NCI-H1105 treated with DMSO at 0.1 percent for 48 hours (cell line): ENCODE measurements at places on chromosomes 3 and 15.

GRCh38 chr15:36232491-36232890, 346.9 kb upstream of the CDIN1 start:
- no peak for DNase-seq

GRCh38 chr3:78086150-78086549, 1046.3 kb downstream of the ROBO2 start:
- no peak for DNase-seq

GRCh38 chr3:167394003-167394402, 13.9 kb upstream of the ZBBX start:
- DNase-seq, result no peak

DNA sequence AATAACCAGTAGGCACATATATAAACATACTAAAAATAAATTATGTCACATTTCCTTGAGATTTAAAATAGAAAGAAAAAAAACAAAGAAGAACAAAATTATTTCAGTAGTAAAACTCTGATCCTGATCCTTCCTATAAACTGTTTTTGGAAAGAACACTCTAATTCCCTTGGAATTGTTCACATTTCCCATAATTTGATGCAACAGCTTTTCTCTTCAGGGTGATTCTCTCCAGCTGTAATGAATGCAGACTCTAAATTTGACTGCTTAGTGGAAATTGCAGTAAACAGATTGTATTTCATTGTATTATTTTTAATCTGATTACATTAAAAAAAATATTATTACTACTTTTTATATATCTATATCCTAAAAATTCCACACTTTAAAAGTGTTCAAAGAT, 70.2 kb upstream of the ABI3BP start:
- no peak for DNase-seq

GRCh38 chr15:75249726-75250125, 8.4 kb upstream of the GOLGA6C start:
- no peak for DNase-seq

GRCh38 chr3:34920806-34921205, 718.5 kb upstream of the ARPP21 start:
- no peak for DNase-seq

GRCh38 chr3:189267981-189268613, 96.3 kb downstream of the TPRG1 start:
- no peak for DNase-seq

- peak; percentile 29 for DNase-seq
Observed at GRCh38 chr15:59501597-59501996, 63.6 kb downstream of the FAM81A start.

GRCh38 chr3:178084938-178085816, 451.1 kb upstream of the KCNMB2 start:
- peak; percentile 99 for DNase-seq

- DNase-seq, result peak; percentile 5
Observed at GRCh38 chr15:52180196-52180835, 10.9 kb downstream of the GNB5 start.

- DNase-seq, result no peak
Observed at GRCh38 chr3:56926243-56926946, 124.6 kb upstream of the ARHGEF3 start.

GRCh38 chr3:65633018-65633638, 405.6 kb downstream of the MAGI1 start:
- no peak for DNase-seq

GRCh38 chr15:70037292-70037640, 60.5 kb downstream of the TLE3 start:
- no peak for DNase-seq

DNA sequence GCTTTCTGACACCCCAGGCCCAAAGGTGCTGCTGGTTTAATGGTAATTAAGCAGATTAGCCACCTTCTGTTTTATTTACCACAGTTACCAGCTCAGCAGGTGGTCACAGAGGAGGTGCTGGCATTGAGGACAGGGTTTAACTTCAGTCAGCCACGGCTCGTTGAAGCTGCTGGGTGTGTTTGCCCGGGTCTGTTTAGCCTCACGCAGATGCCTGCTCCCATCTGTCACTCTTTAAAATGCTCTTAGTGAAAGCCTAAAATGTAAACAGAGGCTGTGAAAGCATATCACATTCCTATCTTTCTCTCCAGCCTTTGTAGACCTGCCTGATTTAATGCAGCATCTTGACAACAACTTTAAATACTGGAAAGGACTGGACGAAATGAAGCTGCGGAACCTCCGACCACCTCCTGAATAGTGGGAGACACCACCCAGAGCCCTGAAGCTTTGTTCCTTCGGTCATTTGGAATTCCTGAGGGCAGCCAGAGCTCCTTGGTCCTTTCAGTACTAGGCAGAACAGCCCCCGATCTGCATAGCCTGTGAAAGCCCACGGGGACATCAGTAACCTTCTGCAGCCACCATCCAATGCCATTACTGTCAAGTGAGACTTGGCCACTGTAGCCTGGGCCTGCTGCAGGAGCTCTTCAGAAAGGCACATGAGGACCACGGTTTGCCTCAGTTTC, 156.0 kb downstream of the PDE8A start:
- no peak for DNase-seq
